ENCODE measurements at places on chromosomes 2 and 18.

DNA sequence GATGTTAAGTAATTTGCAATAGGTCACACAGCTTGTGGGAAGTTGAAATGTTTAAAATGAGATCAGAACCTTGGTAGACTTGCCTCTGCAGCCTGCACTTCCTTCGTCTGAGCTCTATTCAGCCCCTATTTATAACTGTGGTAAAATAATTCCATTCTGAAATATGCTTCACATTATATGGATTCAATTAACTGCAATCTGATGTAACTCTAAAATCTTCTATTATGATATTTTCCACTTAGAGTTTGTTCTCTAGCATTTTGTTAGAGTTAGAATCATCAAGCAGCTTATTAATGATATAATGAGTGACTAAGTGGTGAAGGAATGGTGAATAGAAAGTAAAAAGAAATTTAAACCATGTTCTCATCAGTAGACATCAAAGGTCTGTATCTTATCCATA is 139.6 kb upstream of the ARHGAP28 start:
- no peak for DNase-seq

DNA sequence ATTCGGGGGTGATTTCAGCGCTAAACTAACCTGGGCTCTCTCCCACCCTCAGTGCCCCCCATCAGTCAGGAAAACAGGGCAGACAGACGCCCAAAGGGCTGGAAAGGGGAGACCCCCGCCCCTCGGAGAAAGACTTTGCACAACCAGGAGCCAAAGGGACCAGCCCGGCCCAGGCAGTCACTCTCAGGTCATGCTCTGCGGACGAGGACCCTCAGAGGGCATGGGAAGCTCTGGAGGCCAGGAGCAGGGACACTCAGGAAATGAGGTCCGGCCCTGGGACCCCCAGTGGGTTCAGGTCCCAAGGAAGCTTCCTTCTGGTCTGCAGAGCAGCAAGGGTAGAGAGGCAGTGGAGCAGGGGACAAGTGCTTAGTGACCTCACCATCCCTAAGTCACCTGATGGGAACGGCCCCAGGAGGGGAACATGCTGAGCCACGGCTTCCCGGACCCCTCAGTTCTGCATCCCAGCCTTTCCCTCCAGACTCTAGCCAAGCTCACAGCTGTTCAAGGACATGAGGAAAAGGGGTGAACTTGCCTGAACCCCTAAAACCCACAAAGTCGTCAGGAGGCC is 88.0 kb upstream of the GPC1 start:
- DNase-seq, result no peak

- no peak for DNase-seq
Measured at GRCh38 chr2:46872902-46873603, 42.6 kb downstream of the MCFD2 start.

- DNase-seq, result no peak
Measured at GRCh38 chr2:45130736-45131135, 121.5 kb upstream of the SIX2 start.

DNA sequence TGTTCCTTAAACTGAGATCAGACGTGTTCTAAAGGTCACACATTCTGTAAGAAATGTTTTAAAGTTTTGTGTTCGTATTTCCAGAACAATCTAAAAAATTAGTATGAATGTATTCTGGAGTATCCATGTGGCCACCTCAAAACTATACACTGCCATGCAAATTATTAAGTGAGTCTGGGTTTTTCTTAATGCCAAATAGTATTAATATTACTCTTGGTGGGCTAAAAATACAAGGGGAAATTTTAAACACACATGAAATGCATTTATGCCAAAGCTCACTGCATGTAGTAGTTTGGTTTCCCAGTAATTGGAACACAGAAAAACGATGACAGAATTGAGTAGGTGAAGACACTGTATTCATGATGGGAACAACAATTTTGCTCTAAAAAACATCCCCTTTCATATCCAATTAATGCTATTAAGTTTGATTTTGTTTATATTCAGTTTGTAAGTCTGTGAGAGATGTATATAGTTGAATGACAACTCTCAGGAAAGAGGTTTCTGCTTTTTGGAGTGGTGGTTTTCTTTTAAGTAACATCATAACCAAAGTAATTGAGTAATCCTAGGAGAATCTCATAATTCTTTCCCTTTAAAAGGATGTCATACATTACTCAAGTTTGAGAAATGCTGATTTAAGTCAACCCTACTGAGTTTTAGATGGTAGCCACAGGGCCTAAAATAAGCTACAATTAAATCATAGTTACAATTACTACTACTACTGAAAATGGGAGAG is 75.7 kb upstream of the CDCA7 start:
- no peak for DNase-seq

DNA sequence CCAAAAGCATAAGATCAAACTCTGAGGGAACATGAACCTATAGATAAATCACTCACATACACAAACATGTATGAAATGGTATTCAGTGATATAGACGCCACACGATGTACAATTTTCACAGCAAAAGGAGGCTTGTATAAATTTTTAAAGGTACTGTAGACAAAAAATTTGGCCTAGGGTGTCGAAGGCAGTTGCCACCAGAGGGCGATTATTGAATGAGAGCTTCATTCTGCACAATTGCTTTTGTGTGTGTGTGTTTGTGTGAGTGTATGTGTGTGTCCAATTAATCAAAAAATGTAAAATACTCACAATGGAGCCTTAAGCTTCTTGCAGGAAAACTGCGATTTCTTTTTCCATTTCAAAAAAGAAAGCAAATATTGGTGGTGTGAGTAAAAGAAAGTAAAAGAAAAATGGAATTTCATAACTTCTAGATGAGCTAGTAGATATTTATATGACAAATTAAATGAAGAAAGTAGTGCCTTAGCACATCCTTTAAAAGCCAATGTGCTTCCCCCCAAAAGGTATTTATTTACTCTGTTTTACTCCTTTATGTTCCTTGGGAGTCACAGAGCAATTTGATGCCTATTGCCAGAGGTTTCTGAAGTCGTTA is 800.1 kb downstream of the SATB2 start:
- DNase-seq, result peak; percentile 39

GRCh38 chr2:204129591-204130294 is 193.2 kb downstream of the ICOS start:
- no peak for DNase-seq

GRCh38 chr2:187769437-187769836 is 215.2 kb upstream of the TFPI start:
- DNase-seq, result no peak

GRCh38 chr18:53142005-53142404 is 802.0 kb downstream of the DCC start:
- DNase-seq, result no peak

- no peak for DNase-seq
Measured at GRCh38 chr2:66748939-66749338, 314.0 kb downstream of the MEIS1 start.

- no peak for DNase-seq
Measured at GRCh38 chr2:11652553-11652952, 17.4 kb downstream of the NTSR2 start.

DNA sequence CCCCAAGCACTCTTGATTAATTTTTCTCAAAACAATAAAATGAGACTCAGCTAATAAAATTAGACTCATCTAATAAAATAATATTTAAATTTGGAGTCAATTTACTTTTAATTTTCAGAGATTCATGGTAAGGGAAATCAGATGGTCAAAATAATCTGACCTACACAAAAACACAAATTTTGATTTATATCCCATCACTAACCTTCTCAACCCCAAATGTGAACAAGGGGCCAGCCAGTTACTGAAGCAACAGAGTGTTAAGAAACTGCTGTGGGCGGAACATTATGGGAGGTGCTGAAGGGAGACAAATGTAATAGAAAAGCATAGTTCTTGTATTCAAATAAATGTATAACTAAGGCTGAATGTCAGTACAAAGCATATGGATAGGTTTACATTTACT is 28.5 kb upstream of the PPP3R1 start:
- DNase-seq, result no peak

GRCh38 chr2:12074126-12074844 is 327.9 kb downstream of the LPIN1 start:
- DNase-seq, result no peak

GRCh38 chr2:238701341-238702206 is 146.3 kb upstream of the TWIST2 start:
- DNase-seq, result no peak

- no peak for DNase-seq
Measured at GRCh38 chr18:39299152-39299551, 1733.6 kb upstream of the CELF4 start.

DNA sequence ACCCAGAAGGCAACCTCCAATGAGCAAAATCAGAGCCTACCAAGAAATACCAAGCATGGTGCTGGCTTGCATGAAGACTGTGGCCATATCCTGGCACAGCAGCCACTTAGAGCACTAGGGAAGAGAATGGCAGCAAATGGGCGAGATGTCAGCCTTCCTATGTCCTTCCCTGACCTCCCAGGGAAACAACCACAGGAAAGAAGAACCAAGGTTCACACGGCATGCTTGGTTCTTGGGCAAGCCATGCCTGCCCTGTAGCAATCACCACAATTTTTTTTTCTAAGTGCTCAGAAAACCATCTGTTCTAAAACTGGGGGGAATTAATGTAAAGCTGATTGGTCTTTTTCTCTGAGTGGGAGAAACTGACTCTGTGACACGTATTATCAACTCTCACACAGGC is 27.8 kb downstream of the GALNT14 start:
- DNase-seq, result no peak

- no peak for DNase-seq
Measured at GRCh38 chr2:220871909-220872308, 700.2 kb downstream of the EPHA4 start.

DNA sequence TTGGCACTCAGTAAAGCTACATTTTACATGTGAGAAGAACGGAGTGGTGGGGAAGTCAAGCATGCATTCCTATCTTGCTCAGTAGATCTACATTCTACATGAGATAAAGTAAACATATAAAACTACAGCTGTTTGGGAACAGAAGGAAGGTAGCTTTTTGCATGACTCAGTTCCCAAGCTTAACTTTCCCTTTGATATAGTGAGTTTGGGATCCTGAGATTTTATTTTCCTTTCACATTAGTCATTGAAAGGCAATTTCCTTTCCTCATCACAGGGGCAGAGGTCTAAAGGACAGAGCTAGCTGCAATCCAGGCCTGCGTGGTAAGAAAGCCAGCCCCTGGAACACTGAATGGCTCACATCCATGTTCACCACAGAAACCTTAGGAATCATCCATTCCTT is 257.2 kb downstream of the SRBD1 start:
- DNase-seq, result no peak

- no peak for DNase-seq
Measured at GRCh38 chr2:109537565-109538222, 76.1 kb downstream of the SEPTIN10 start.

DNA sequence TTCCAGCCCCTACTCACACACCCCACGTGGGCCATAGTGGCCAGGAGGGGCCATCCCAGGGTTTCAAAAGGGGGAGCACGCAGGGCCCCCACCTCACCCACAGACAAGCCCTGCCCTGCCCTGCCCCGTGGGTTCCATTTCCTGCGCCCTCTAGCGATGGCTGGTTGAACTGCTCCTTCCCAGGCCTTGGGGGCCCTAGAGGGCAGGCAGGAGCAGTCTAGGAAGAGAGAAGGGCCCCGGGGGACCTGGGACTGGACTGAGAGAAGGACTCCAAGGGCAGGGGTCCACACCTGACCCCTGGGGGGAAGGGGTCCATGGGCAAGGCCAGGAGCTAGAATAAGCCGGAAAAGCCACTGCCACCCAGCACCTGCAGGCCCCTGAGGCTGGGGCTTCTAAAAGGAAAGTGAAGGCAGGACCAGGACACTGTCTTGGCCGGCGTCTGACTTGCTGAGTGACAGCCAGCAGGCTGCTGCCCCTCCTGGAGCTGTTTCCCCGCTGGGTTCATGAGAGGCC is 10.1 kb downstream of the CYP26B1 start:
- DNase-seq, result peak; percentile 35

- DNase-seq, result no peak
Measured at GRCh38 chr2:186526281-186526680, 40.2 kb downstream of the ZC3H15 start.

- DNase-seq, result no peak
Measured at GRCh38 chr18:53375621-53376020, 848.8 kb downstream of the MBD2 start.

GRCh38 chr2:8328217-8328616 is 353.6 kb upstream of the ID2 start:
- no peak for DNase-seq

DNA sequence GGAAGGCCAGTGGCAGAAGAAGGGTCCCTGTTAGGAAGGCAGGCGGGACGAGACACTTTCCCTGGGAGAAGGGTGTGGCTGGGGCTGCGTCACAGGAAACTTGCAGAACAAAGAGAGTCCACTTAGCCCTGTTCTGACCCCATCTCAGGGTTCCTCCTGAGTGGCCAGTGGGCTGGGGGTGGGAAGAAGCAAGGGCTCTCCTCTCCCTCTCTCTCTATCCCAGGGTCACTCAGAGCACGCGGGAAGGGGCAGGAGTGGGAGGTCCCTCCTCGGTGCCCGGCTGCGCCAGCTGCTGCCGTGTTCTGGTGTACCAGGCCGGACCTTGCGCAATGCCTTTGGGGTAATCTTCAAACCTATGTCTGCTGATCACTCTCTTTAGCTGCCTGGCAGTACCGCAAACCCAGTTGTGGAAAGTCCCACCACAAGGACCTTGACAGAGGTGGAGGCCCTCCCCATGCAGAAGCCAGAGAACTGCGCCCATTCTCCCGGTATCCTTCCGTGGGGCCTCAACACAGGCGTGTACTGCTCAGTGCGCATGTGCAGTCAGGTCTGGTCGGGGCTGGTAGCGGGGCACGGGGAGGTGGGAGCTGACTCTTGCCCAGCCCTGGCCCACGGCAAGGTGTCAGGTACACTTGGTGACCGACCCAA is 47.8 kb upstream of the ST3GAL5 start:
- no peak for DNase-seq

- DNase-seq, result no peak
Measured at GRCh38 chr2:234979204-234980167, 27.7 kb downstream of the SH3BP4 start.

DNA sequence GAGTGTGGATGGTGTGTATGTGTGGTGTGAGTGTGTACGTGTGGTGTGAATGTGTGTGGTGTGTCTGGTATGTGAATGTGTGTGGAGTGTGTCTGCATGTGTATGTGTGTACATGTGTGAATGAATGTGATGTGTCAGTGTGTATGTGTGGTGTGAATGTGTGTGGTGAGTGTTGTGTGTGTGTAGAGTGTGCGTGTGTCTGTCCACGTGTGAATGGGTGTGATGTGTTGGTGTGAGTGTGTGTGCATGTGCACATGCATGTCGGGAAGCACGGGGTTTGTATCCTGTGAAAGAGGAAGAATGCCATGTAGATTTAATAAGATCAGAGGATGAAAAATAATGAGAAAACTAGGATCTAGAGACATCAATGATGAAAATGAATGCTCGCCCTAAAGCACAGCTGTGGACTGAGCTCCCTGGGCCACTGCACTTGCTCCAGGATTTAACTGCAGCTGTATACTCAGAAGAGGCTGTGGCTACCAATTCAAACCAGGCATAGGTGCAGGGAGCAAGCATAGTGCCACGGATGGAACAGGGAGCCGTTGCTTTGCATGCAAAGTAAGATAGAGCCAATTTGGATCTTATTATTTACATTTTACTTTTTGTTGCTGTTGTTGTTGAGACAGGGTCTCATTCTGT is 122.7 kb downstream of the DOCK10 start:
- DNase-seq, result no peak

- no peak for DNase-seq
Measured at GRCh38 chr2:178804791-178805190, 2.4 kb downstream of the TTN start.

Measured in NCI-H1436 (cell line).